ENCODE measurements at places on chromosomes 7 and 10. TPM values are rescaled to one million over a fixed set of nuclear protein-coding genes. Genes with fewer than 3 reads are reported as not detected.
A peak's percentile ranks its signal among the peaks of the same experiment; 100 is the strongest.

- DNase-seq, result peak; percentile 12
Measured at GRCh38 chr7:91288208-91288824, 24.1 kb downstream of the FZD1 start.

DNA sequence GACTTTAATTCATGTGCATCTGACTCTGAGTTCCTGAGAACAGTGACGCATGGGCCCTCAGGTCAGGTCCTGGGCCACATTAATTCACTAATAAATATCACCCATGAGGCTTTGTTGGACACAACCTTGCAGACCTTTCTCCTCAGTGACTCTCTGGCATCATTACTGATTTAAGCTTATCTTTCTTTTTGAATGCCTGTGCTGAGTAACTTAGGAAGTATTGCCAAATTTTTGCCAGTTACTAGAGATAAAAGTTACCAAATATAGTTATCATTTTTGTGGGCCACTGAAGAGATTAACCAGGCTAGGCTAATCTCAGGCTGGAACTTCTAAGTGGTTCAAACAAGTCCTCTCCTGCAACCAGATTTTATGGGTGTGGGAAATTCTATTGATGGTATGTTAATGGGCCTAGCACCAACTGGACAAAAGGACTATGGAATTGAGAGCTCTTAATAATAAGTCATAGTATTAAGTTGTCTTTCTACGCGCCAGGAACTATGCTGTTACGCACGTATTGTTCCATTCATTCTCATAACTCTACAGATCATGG, 28.8 kb upstream of the PRTFDC1 start:
- DNase-seq, result no peak

Gene CYP2C19
- not detected for total RNA-seq

- DNase-seq, result peak; percentile 6
Measured at GRCh38 chr7:37395618-37396259, 52.9 kb downstream of the ELMO1 start.

GRCh38 chr10:48779077-48779476, 94.4 kb downstream of the WDFY4 start:
- DNase-seq, result no peak

Gene NEURL1
- total RNA-seq, result 1.1 TPM

DNA sequence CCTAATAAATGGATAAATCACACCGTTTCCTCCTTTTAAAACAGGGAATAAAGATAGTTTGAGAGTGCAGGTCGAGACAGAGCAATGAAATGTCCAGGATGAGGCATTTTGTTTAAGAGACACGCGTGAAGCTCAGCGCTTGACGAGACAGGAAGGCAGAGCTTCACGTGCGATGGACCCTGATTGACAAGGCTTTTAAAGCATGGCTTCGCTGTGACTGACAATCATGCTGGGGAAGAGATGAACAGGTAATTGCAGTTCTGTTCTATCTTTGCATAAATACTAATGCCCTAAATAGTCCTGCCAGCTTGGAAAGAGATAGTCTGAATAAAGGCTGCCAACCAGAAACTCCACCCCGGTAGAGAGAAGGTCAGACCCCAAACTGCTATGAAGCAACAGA, 442.3 kb upstream of the PFKP start:
- DNase-seq, result no peak

DNA sequence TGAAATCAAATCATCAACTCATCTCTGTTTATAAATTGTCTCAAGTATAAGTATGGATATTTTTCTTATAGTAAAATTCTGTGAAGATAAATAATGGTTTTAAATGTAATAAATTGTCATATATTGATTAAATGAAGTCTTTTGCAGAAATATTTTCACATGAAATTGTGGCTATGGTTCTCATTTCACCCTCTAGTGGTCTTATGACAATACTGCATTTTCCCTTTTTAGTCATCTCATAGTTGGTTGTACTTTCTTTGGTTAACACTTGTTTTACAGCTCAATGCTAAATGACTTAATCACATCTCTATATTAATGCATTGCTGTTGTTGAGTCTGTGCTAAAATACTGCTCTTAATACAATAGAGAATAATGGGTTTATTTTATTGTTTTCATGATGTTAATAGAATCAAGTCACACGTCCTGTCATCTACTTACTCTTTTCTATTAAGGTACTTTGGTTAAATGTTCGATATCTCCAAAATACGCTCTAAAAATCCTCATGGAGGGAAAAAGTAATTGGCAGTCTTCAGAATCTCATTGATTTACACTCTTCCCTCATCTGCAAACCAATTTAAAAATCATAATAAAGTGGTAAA, 38.0 kb upstream of the CACNA2D1 start:
- peak; percentile 9 for DNase-seq

DNA sequence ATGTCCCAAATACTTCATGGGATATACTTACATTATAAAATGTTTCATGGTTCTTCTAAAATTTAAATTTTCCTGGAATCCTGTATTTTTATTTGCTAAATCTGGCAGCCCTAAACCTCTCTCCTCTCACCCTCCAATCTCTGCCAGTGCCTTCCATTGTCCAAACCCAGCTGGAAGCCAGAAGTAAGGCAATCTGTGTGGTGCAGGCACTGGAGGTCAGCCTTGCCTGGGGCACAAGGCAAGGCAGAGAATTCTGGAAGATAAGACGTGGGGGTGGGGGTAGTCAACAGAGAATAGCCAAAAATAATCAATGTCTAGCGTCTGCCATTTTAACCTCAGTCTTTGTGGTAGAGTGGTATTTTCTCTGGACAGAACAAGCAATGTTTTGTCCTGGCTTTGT, 381.7 kb downstream of the GPAM start:
- DNase-seq, result no peak

GRCh38 chr7:152905949-152906348, 146.4 kb downstream of the ACTR3B start:
- DNase-seq, result no peak

Gene MALRD1
- 0.83 TPM for total RNA-seq

DNA sequence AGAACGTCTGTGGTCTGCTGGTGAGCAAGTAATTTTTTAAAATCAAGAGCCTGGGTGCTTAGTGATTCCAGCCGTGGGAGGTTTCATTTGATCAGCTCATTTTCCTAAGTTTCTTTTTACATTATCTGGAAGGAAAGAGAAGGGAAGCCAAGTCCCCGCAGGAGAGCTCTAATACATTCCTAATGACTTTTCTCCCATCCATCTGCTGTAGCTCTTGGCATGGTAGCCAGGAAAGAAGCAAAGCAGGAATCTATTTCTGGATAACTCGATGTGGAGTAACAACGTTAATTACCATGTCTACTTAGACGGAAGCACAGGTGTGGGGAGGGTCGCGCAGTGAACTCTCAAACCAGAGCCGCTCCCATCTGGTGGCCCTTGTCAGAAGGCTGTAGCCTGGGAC, 121.9 kb downstream of the PAXIP1 start:
- no peak for DNase-seq

Gene SP8
- 0.21 TPM for total RNA-seq

DNA sequence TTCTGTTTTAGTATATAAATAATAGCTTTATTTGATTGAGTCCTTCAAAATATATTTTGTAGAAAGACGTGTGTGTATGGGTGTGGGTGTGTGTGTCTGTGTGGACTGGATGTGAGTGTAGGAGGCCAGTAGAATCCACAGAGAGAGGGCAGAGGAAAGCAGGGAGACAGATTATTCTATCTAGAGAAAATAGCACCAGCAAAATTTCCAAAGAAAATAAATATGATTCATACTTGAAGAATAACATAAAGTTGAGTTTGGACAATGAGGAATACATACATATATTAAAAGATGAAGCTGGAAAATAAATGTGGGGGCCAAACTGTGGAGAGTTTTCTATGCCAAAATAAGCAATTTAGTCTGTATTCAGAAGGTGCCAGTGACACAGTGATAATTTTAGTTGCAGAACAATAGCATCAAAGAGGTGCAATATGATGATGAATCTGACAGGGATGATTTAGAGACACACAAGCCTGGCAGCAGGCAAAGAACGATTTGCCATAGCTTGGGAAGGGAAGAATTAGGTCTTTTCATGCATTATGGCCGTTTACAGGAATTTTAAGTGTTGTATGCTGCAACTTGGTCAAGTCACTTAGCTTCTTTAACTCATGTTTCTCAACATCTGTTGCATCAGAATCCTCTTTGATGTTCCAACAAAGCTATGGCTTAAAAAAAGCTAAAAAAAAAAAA, 121.3 kb downstream of the SEMA3A start:
- no peak for DNase-seq

GRCh38 chr7:149883048-149883438, 9.3 kb downstream of the ATP6V0E2 start:
- DNase-seq, result no peak

DNA sequence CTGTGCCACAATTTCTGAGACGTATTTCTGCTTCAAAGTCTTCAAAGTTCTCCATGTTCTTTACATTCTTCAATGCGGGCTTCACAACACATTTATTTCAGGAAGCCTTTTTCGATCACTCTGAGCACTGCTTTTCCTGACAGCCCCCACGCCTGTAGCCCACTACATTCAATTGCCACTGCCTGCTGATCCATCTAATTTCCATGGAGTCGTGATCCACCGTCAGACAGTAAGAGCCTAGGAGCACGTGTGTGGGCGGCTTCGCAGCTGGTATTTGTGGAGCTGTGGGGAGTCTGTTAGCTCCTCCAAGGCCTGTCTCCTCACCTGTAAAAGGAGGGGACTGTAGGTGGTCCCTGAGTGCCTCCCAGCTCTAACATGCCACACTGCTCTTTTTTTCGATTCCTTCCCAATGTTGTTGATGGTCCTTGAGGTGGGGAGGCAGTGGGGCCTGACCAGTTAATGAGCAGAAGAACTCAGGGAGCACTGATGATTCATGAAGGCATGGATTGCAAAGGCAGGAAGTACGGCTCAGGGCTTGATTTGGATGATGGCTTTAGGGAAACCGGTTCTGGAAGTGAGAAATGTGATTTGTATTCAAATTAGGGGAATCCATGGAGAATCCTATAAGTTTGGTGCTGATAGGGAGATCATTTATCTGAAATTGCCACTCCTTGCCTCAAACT, 401.1 kb upstream of the PODXL start:
- DNase-seq, result no peak

DNA sequence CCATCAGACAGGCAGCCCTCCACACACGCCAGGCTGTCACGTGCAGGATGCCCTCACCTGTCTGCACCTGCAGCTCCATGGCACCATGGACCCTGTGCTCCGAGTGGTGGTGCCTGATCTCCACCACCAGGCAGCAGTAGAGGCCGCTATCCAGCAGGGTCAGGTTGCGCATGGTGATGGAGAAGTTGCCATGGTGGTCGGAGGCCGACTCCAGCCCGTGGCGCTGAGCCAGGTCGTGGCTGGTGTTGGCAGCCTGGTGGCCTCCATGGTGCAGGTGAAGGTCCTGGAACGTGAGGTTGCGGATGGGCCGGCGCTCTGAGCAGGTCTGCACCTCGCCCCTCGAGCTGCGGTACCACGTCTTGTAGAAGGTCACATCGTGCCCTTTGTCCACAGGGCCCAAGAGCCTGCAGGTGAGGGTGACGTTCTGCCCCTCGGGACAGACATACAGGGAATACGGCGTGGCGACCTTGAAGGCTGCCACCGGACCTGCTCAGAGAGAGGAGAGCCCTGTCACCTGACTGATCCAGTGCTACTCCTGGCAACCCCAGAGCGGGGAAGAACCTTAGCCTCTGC, 11.7 kb downstream of the VSIR start:
- DNase-seq, result no peak
